Stimulated activated CD8-positive, alpha-beta memory T cell treated with anti-CD3 and anti-CD28 coated beads, Interleukin-2, amount 100 ng/mL, for 1 hour (primary cell): ENCODE measurements at places on chromosomes 5 and 9.

DNA sequence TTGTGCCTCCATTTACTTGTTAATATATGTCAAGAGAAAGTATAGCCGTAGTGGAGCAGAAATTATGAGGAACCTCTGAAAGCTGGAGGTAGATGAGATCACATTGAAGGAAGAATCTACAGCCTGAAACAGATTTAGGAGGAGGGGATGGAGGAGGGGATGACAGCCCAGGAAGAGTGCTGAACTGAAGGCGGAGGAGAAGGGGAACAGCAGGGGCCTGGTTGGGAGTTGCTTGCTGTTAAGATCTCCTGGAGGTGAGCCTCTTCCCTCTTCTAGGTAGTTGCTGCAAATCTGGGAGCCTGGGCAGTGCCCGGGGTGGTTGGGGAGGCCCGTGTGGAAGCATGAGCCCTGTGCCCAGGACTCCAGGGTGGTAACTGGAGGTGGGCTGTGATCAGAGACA lies 111.8 kb upstream of the SEMA6A start:
- no peak for DNase-seq

GRCh38 chr5:175444905-175445456 lies 999 bp upstream of the DRD1 start:
- DNase-seq = no peak

DNA sequence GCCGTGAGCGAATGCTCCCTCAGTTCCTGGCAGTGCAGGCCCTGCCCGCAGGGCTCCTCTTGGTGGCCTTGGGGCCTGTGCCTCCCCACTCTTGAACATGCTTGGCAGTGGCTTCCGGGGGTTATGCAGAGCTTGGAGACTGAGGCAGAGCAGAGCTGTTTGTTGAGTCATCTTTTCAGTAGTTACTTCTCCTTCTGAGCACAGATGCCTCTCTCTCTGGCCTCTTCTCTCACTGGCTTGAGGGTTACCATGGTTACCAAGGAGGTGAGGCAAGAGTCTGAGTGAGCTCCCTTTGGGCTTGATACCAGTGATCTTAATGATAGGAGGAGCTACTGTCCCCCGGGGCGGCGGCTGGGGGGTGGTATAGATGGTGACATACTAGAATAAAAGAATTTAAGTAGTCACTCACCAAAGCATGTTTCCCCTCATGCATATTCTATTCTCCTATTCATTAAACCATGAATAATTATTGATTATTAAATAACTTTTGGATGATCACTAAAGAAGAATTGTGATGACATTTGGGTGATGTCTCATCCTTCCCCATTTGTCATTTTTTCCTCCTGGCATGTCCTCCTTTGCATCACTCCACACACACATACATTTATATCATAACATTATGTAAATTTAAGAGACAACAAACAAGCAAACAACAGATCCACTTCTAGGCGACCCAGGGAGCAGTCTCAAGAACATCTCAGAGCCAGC lies 111.1 kb downstream of the ARHGAP26 start:
- no peak for DNase-seq

DNA sequence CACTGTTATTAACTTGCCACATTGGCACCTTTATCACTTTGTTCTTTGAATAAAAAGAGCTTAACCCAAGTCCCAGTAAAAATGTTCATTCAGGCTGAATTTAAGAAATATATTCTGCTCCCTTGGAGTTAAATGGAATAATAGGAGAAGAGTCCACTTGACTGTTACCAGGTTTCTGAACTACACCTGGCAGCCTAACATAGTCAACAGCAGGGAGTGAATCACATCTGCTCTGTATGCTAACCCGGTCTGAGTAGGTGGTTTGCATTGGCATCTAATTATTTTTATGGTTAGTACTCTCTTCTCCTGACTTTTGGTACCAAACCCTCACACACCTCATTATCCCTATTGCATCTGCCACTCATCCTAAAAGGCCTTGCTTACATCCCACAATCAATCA lies 86.7 kb downstream of the STK32A start:
- DNase-seq = no peak

GRCh38 chr5:41893074-41893851 lies 10.9 kb upstream of the RIMOC1 start:
- no peak for DNase-seq

DNA sequence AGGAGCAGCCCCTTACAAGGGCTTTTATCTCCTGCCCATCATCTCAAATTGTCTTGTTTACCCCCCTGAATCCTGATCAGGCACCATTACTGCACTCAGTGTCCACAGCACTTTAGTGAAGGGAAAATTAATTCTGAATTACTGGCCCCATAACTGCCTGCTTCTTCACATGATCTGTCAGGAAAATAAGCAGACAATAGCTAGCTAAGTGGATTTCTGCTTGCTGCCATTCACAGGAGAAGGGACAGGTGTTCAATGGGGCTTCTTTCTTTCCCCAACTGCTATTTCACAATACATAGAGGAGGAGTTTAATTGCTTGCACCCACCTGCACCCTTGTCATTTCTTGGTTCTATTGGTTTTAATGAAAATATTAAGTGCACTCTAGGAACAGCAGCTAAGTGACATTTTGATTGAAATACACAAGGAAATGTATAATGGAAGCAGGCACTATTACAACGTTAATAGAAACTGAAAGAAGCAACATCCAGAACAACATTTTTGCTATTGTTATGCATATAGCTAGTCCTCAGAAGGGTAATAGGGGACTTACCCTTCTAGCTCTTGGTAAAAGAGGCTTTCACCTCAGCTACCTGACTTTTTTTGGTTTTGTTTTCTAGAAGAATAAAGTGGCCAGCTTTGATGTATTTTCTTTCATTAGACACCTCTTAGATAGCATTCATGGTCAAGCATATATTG lies 599.3 kb upstream of the TLE4 start:
- no peak for DNase-seq

DNA sequence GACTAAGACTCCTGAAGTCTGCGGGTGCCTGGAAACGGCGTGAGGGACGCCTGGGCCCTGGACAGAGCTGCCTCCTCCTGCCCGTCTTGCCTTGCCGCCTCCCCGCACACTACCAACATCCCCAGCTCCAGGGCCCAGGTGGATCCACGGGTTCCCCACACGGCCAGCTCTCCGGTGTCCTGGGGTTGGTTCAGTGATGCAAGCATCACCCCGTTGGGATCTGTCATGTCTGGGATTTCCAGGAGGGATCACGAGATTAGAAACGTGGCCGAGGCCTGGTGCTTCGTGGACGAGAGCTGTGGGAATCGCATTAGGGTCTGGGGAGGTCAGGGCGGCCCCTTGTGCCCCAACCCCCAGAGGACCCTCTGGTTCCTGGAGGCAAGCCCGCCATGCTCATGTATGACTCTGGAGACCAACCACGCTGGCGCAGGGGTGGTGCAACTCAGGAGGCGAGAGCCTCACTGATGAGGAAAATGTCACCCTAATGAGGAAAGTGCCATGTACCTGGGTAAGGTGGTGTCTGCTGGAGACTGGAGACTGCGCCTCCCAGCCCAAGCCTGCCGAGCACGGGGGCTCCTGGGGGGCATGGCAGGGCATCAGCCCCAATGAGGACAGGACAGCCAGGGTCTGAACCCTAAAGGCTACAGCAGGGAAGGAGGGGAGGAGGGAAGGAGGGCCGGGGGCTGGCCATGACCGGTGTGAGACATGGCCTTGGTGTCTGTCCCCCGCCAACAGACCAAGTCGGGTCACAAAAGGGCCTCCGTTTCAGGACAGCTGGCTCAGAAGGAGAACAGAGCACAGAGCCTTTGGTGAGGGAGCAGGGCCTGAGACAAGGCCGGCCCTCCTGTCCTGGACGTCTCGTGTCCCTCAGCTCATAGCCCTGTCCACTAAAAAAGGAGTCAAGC lies 31.9 kb upstream of the SLC6A19 start:
- DNase-seq = no peak

- no peak for DNase-seq
Observed at GRCh38 chr9:15786616-15787015, 233.8 kb downstream of the CCDC171 start.

DNA sequence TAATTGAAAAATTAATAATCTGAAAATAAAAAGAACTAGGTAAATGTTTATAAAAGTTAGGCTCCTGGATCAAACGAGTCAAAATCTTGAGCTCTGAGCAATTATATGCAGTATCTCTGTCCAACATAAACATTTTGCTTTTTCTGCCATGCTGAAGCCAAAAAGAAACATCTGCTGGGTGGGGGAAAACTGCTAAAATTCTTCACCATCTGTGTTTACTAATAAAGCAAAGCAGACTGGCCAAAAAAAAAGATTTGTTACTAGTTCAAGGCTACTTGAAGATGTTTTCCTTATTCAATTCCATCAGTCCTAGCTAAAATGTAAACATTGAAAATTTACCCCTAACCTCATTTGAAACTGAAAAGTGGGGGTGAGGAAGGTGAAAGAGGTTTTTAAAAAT lies 29.7 kb downstream of the GTF3C4 start:
- DNase-seq = no peak

DNA sequence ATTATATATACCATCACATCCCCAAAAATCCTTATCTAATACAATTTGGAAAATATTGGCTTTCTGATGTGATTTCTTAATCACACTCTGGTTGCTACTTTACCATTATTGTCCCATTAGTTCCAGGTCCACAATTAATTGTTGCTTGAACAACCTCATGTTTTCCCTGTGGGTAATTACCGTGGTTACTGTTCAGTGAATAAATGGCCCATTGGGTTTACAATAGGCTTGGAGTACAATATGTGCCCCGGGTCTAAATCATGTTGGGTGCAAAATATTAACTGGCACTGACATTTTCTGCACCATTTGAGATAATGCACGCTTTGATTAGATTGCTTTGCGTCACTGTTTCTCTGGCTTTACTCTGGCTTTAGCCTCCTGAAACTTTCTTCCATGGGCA lies 163.7 kb downstream of the GABBR2 start:
- no peak for DNase-seq
